GM12878 (cell line): ENCODE measurements at places on chromosomes 2 and 18. TPM values are rescaled to one million over a fixed set of nuclear protein-coding genes. Genes with fewer than 3 reads are reported as not detected.

GRCh38 chr2:203586206-203586605 is 51.1 kb upstream of the RAPH1 start:
- peaks cover 6% of the 10 kb centered on the region for H3K4me1 ChIP-seq
- H3K4me3 ChIP-seq = no peak overlapping the region
- no peaks in the 10 kb centered on the region for H3K36me3 ChIP-seq
- H3K27ac ChIP-seq = no peak overlapping the region

DNA sequence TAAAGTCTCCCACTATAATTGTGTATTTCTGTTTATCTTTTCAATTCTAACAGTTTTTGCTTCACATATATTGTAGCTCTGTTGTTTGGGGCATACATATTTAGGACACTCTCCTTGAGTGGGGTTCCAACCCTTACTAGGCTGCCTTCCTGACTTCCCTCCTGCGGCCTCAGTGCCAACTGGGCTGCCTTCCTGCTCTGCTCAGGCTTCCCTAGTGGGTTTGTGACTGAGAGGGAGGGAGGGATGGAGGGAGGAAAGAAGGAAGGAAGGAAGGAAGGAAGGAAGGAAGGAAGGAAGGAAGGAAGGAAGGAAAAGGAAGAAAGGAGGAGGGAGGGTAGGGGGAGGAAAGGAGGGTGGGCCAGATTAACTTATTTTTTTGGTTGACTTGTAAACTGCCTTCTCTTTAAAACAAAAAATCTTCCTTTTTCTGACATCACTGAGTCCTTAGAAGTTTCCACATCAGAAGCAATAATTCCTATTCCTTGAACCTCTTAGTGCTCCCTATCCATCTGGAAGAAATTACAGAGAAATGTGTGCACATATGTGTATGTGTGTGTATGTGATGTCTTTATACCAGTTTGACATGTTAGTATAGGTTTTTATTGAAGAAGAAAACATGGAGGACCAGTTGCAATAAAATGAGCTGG is 145.4 kb upstream of the PGAP1 start:
- no peaks in the 10 kb centered on the region for H3K27me3 ChIP-seq
- H3K4me3 ChIP-seq = no peak overlapping the region
- no peak for DNase-seq
- peaks cover under 1% of the 10 kb centered on the region; the same call in 1 of the 2 replicates for H3K36me3 ChIP-seq
- H3K27ac ChIP-seq = no peak overlapping the region

DNA sequence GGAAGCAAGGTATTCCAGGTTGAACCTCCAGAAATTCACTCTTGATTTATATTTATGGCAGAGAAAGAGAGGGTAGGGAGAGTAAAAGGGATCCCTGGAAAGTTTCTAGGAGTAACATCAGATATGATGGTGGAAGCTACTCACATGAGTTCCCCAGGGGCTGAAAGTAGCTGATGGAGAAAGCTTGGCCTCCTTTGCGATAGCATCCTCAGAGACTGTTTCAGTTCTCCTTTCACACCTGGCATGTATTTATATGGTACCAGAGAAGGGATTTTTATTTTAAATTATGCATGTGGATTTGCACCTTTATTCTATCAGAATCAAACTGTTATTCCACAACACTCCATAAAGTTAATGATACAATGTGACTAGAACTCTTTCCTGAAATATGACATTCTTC is 126.3 kb upstream of the OSR1 start:
- H3K36me3 ChIP-seq = no peaks in the 10 kb centered on the region
- no peak overlapping the region for H3K27ac ChIP-seq
- no peak for DNase-seq
- no peaks in the 10 kb centered on the region for H3K4me1 ChIP-seq

- peak overlapping the region; percentile 65 for H3K27ac ChIP-seq
- 0 out of 2 replicates have a peak overlapping the region, but pooled peaks have one; percentile 59 for H3K4me3 ChIP-seq
- no peaks in the 10 kb centered on the region for H3K36me3 ChIP-seq
- no peak for DNase-seq
Observed at GRCh38 chr2:131556998-131557397, 29.3 kb downstream of the CCDC74A start.

- no peaks in the 10 kb centered on the region for H3K4me1 ChIP-seq
- H3K27ac ChIP-seq = no peak overlapping the region
- no peak overlapping the region for H3K4me3 ChIP-seq
- H3K27me3 ChIP-seq = no peaks in the 10 kb centered on the region
- no peaks in the 10 kb centered on the region for H3K36me3 ChIP-seq
Observed at GRCh38 chr2:153100151-153100550, 378.4 kb downstream of the RPRM start.

GRCh38 chr2:26483957-26484565 is 6.1 kb upstream of the OTOF start:
- H3K4me1 ChIP-seq = no peaks in the 10 kb centered on the region
- no peak for DNase-seq
- no peak overlapping the region for H3K27ac ChIP-seq

- H3K36me3 ChIP-seq = no peaks in the 10 kb centered on the region
- H3K4me3 ChIP-seq = no peak overlapping the region
- no peak overlapping the region for H3K27ac ChIP-seq
- no peak for DNase-seq
Observed at GRCh38 chr2:162838136-162838497, 450 bp downstream of the KCNH7 start.

GRCh38 chr2:72750466-72750865 is 75.4 kb downstream of the EXOC6B start:
- H3K4me3 ChIP-seq = no peak overlapping the region
- H3K27me3 ChIP-seq = no peaks in the 10 kb centered on the region
- no peak for DNase-seq
- no peak overlapping the region for H3K27ac ChIP-seq
- H3K4me1 ChIP-seq = no peaks in the 10 kb centered on the region

- no peak for DNase-seq
- H3K27ac ChIP-seq = no peak overlapping the region
- no peak overlapping the region for H3K4me3 ChIP-seq
- H3K36me3 ChIP-seq = no peaks in the 10 kb centered on the region
Observed at GRCh38 chr2:175612280-175612679, 389.8 kb downstream of the LNPK start.

DNA sequence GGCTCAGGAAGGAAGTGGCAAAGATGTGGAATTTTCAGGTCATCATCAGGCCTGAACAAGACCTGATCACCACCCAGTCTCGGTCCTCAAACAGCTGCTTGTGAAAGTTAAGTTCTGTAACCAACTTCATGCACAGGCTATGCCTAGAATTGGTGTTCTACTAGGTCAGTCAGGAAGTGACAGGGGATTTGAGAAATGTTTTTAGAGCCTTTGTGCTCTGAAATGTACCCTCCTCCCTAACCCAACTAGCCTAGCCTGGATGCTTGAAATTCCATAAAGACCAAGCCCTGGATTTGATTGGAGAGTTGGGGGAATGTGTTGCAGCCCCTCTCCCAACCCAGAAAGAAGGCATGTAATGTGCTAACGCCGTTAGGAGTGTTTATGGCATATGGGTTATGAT is 63.3 kb downstream of the TGOLN2 start:
- H3K4me1 ChIP-seq = no peaks in the 10 kb centered on the region
- DNase-seq = no peak
- H3K27ac ChIP-seq = no peak overlapping the region
- H3K36me3 ChIP-seq = no peaks in the 10 kb centered on the region

DNA sequence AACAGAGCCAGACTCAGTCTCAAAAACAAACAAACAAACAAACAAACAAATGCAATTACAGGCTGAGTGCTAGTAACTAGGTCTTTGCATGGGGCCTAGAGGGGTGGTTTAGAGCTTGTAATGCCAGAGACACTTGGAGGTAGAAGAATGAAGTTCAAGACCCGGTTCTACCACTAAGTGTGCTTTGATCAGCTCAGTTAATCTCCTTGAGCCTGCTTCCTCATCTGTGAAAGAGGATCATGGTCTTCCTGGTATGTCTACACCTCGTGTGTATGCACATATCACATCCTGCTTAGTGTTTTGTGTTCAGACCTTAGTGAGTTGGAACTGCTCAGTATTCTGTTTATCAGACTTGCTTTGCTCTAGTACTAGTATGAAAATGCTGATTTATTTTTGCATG is 4.8 kb upstream of the ATP6V1C2 start:
- no peak overlapping the region for H3K27ac ChIP-seq
- H3K4me3 ChIP-seq = no peak overlapping the region
- H3K27me3 ChIP-seq = peaks cover 11% of the 10 kb centered on the region
- no peaks in the 10 kb centered on the region for H3K4me1 ChIP-seq

DNA sequence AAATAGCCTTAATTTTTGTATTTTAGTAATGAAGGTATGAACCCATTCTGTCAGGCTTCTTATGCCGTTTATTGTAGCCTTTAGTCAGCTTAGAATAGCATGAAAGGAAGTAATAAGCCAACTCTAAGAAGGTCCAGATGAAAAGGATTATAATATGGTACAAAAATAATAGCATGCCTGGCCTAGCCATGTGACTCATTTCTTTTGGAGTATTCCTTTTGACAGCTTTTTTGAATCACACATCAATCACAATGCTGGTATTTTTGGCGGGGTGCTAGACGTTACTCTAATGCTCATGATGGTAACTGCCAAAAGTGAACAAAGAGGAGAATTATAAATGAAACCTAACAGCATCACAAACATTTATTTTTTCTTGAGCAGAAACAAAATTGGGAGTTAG is 19.9 kb downstream of the FMNL2 start:
- no peak for DNase-seq
- no peaks in the 10 kb centered on the region for H3K4me1 ChIP-seq
- H3K36me3 ChIP-seq = no peaks in the 10 kb centered on the region

- no peak for DNase-seq
- H3K27me3 ChIP-seq = no peaks in the 10 kb centered on the region
- no peak overlapping the region for H3K4me3 ChIP-seq
- H3K36me3 ChIP-seq = no peaks in the 10 kb centered on the region; the same call in 1 of the 2 replicates
Observed at GRCh38 chr2:186610785-186611184, 20.9 kb downstream of the ITGAV start.

GRCh38 chr2:125837611-125838010 is 818.3 kb upstream of the GYPC start:
- no peaks in the 10 kb centered on the region for H3K36me3 ChIP-seq
- no peak overlapping the region for H3K27ac ChIP-seq
- H3K4me1 ChIP-seq = no peaks in the 10 kb centered on the region
- H3K4me3 ChIP-seq = no peak overlapping the region
- DNase-seq = no peak

DNA sequence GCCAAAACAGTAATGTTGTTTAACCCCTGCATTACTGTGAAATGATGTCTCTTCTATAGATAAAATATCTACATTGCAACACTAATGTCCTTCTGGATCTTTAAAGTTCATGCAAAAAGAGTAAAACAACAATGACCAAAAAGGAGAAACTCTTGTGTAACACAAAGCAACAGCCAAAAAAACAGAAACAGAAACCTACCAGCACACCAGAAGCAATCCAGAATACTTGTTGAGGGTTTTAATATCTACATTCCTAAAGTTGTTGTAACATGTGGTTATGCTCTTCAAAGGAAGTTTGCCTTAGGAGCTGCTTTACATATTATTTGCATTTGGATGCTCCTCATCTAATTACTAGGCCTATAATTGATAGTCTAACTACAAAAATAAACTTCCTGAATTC is 157.2 kb downstream of the BABAM2 start:
- no peaks in the 10 kb centered on the region for H3K36me3 ChIP-seq
- no peaks in the 10 kb centered on the region for H3K4me1 ChIP-seq
- H3K4me3 ChIP-seq = no peak overlapping the region

DNA sequence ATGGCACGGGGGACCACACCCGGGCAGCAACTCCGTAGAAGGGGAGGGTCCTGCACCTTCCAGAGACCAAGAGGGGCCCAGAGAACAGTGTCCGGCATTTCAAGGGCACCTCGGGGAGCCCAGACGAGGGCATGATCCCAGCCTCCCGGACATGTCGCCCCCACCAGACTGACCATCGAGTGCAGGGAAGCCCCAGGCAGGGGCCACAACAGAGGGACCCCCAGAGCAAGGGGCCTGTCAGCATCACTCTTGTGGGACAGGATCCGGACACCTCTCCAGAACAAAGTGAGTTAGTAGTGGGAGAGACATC is 50.4 kb upstream of the CTDP1 start:
- DNase-seq = no peak
- H3K4me3 ChIP-seq = no peak overlapping the region
- H3K36me3 ChIP-seq = no peaks in the 10 kb centered on the region
- peaks cover 25% of the 10 kb centered on the region for H3K4me1 ChIP-seq

DNA sequence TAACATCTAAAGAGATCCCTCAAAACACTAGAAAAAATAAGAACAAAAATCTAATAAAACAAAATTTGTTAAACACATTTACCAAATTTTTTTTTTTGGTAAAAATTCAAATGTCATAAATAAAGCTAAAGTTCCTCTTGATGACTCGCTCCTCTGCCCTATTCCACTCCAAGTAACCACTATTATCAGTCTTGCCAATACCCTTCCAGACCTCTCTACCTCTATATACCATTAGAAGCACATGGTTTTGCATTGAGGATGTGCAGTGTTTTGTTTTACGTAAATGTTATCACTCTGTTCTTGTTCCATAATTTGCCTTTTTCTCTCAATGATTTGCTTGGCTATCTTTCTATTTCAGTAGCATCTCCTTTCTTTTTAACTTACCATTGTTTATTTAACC is 10.9 kb downstream of the IL1B start:
- no peaks in the 10 kb centered on the region for H3K36me3 ChIP-seq
- no peak overlapping the region for H3K27ac ChIP-seq
- no peak overlapping the region for H3K4me3 ChIP-seq
- no peak for DNase-seq

FOXD4L1 gene
- 0.16 TPM in 1 of 2 replicates, not detected in the other for total RNA-seq

CAPN14 gene
- 1.3 and 1.5 TPM in 2 replicates for total RNA-seq

SCYGR6 gene
- total RNA-seq = not detected in 2 replicates

CHAC2 gene
- total RNA-seq = 14.1 and 16.0 TPM in 2 replicates

SLC16A14 gene
- total RNA-seq = 5.6 and 6.4 TPM in 2 replicates
